ENCODE measurements at places on chromosomes 2 and 18.

GRCh38 chr18:6994771-6995430, 122.7 kb downstream of the LAMA1 start:
- no peak for DNase-seq

GRCh38 chr18:51437280-51438271, 240.1 kb upstream of the MEX3C start:
- DNase-seq = no peak

GRCh38 chr18:14944838-14945237, 196.9 kb downstream of the ANKRD30B start:
- no peak for DNase-seq

GRCh38 chr2:45232818-45233217, 223.6 kb upstream of the SIX2 start:
- DNase-seq = no peak

- DNase-seq = peak; percentile 53
Measured at GRCh38 chr2:119290859-119291587, 67.4 kb downstream of the STEAP3 start.

DNA sequence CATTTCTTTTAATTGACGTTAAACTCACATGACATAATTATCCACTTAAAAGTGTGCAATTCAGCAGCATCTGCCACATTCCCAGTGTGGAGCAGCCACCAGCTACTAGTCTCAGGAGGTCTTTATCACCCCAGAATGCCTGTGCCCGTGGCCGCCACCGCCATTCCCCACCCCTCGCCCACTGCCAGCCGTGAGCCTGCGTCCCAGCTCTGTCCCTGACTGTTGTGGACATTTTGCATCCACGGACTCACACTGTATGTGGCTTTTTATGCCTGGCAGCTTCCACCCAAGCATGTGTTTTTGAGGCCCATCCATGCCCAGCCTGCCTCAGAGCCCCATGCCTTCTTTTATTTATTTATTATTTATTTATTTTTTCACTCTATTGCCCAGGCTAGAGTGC, 9.2 kb downstream of the BOK start:
- no peak for DNase-seq

DNA sequence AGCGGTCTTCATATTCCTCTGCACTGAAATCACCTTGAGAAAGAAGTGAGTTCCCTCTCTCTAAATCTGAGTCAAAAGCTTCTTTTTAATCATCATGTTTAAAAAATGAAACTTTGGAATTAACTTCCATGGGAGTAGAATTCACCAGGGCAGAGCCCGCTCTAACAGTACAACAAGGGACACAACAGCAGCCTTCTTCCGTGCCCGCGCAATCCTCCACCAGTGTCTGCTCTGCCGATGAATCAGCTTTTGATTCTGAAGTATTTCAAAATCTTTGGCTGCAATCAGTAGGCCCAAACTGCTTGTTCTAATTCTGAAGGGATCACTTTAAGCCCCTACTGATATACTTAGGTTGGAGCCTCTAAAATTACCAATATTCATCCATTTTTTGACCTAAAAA, 76.9 kb downstream of the USP40 start:
- no peak for DNase-seq

GRCh38 chr2:151766437-151767153, 32.3 kb upstream of the NEB start:
- no peak for DNase-seq

- no peak for DNase-seq
Measured at GRCh38 chr2:149832324-149832723, 244.7 kb upstream of the MMADHC start.

DNA sequence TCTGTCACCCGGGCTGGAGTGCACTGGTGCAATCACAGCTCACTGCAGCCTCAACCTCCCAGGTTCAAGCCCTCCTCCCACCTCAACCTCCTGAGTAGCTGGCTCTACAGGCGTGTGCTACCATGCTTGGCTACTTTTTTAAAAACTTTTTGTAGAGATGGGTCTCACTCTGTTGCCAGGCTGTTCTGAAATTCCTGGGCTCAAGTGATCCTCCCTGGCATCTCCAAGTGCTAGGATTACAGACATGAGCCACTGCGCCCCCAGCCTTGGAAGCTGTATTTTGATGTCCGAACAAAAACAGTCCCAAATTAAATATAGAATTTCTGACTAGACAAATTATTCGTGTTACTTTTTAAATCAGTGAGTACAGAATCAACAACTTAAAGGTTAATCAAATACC, 97.4 kb downstream of the ZNF516 start:
- DNase-seq = no peak

GRCh38 chr18:63844254-63844653, 43.3 kb upstream of the SERPINB2 start:
- no peak for DNase-seq

DNA sequence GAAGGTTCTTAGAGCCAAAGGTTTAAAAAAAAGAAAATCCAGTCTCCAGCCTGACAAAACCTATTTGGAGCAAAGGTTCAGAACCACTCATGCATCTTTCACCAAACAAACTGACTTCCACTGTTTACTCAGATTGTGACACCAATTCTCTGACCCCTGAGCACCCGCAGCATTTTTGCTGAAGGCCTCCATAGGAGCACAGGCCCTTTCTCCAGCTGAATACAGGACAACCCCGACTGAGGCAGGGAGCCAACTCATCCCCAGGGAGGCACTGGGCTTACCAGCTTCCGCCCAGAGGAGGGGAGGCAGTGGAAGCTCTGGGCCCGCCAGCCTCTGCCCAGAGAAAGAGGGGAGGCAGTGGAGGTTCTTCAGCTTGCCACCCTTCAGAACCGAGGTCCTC, 51.0 kb upstream of the CNGA3 start:
- DNase-seq = no peak

GRCh38 chr18:28584731-28585130, 407.8 kb upstream of the CDH2 start:
- DNase-seq = no peak

GRCh38 chr2:179939259-179939658, 67.8 kb downstream of the CWC22 start:
- no peak for DNase-seq

DNA sequence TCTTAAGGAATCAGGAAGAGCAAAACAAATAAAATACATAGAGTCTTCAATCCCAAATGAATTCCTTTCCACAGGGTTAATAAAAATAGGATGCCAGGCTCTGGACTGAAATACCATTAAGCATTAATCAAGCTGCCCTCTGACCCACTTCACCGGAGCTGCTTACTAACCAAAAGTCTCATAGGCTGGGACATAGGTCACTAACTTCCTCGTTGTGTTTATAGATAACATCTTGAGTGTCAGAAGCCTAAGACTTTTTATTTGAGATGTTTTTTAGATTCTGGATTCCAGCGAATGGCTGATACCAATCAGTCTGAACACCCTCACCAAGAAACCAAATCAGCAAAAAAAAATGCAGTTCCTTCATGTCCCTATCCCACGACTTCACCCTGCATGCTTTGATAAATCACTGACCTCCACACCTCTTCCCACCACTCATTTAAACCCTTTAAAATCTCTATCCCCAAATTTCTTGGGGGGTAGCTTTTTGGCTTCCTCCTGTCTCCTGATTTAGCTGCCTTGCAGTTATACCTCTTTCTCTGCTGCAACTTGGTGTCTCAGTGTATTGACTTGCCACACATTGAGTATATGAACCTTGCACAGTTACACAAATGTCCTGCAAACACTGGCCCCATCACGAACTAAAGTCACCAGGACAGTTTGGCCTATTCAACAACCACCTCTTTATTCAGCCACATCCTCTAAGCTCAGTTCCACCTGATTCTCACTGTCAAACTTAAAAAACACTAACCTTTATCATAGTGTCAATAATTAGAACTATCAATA, 399.3 kb downstream of the METTL4 start:
- no peak for DNase-seq

DNA sequence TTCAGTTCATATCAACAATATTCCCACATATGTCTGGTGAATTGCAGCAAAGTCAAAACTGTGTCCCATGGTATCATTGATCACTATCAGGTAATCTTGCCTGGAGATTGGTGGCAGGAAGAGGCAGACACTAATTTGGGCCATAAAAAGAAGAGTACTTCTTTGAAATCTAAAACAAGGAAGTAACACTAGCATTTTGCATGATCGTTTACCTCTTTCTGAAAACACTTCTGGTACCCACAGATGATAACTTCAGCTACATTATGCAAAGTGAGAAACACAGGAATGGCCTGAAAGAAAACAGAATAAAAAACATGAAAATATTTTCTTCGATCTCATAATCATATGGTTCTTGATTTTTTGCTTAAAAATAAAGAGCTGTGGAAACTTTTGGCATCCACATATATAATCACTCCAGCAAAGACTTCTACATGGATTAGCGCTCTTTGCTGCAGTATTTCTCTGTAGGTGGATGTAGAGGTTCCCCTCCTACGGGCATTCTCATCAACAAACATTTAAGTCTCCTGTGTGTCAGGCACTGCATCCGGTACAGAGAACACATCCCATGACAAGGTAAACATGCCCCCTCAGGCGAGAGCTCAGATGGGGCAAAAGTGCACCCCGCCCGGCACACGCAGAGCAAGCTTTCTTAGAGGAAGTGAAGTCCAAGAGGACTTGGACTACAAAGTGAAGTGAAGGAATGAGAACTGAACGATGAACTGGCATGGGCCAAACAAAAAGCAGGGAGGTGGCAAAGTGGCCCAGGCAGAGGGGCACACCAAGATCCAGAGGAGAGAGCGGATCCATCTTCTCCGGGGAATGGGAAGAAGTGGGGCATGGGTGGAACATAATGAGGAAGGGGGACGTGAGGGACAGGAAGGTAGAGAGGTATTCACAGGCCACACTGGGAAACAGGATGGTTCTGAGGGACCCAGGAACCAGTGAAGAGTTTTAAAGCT, 68.0 kb upstream of the RIOK3 start:
- DNase-seq = no peak

DNA sequence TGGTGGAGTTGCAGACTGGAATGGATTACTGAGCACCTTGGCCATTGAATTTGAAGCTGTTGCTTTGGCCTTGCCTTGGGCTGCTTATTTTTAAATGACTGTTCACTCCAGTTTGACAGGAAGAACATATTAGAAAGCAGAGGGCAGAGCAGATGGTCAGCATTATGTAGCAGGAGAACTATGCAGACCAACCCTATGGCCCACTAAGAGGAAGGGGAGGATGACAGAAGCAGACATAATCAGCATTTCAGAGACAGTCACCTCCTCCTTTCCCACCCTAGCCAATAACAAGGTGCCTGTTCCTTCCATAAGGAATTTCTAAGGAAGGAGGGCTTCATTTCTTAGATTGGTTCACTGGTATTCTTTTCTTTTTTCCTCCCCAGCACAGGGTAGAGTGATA, 2.4 kb downstream of the CHRNA1 start:
- no peak for DNase-seq

DNA sequence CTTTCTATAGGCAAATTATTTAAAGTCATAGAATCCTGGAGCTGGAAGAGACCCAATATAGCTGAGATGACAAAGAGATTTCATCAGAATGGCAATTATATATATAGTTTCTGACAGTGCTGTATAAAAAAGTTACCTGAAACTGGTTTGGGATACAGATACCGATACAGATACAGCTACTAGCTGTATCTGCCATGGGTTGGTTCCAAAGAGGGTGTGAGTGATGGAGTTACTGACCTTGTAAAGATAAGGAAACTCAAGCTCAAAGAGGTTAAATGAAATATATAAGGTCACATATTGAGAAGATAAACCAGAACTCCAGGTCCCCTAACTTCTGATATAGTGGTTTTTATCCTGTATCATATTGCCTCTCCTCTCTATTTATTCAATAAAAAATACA, 10.9 kb downstream of the PELI1 start:
- DNase-seq = no peak

GRCh38 chr2:133848111-133848649, 279.9 kb upstream of the NCKAP5 start:
- DNase-seq = no peak

- DNase-seq = no peak
Measured at GRCh38 chr2:105368759-105369408, 30.0 kb downstream of the FHL2 start.

DNA sequence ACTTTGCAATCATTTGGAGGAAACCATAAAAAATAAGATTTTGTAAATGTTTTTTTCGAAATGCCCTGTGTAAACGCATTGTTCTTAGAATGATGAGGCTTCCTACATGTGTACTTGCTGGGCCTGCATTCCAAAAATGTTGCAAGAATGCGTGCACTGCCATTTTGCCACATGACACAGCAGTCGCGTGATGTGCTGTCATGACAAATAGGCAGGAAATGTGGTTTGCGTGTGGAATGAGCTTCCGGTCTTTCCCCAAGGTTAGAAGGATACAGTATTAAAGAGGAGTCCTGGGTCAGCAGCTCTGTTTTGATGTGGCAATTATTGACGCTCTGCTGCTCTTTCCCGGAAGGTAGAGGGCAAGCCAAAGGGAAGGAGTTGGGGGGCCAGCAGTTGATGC, 18.1 kb upstream of the SERPINB2 start:
- DNase-seq = no peak

- DNase-seq = no peak
Measured at GRCh38 chr2:123521854-123522253, 503.2 kb upstream of the CNTNAP5 start.

- no peak for DNase-seq
Measured at GRCh38 chr18:7111134-7111533, 6.5 kb downstream of the LAMA1 start.

- no peak for DNase-seq
Measured at GRCh38 chr2:84378960-84379359, 80.1 kb downstream of the SUCLG1 start.

- DNase-seq = no peak
Measured at GRCh38 chr2:86234563-86235131, 35.4 kb downstream of the MRPL35 start.

DNA sequence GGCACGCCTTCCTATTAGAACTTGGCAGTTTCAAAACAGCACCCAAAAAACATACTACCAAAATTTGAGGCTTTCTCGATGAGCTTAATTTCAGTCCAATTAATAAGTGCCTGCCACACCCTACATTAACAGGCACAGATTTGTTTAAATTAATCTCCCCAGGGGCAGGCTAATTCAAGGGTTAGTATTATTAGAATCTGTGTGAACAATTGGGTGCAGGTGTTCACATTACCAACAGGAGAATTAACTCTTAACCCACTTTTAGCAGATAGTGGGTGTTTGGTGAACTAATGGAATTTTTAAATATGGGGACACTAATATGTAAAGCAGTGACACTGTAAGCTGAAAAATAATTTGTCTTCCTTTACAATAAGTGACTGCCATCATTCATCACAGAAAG, 4.1 kb downstream of the MBD2 start:
- DNase-seq = no peak

DNA sequence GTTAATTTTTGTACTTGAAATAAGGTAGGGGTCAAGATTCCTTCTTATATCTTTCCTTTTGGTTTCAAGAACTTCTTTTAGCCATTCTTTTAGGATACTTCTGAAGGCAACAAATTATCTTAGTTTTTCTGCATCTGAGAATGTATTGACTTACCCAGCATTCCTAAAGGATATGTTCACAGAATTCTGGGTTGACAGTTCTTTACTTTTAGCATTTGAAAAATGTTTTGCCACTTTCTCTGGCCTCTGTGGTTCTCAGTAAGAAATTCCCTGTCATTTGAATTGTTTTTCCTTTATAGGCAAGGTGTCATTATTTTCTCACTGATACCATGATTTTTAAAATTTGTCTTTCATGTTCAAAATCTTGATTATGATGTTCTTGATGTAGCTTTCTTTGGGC, 162.4 kb downstream of the GALNT1 start:
- DNase-seq = no peak

- no peak for DNase-seq
Measured at GRCh38 chr2:240364961-240365775, 70.3 kb upstream of the GPC1 start.
